ENCODE measurements at places on chromosomes 6 and 20.
A peak's percentile ranks its signal among the peaks of the same experiment; 100 is the strongest.

GRCh38 chr6:63267046-63267445 lies 52.7 kb downstream of the LGSN start:
- DNase-seq: no peak

DNA sequence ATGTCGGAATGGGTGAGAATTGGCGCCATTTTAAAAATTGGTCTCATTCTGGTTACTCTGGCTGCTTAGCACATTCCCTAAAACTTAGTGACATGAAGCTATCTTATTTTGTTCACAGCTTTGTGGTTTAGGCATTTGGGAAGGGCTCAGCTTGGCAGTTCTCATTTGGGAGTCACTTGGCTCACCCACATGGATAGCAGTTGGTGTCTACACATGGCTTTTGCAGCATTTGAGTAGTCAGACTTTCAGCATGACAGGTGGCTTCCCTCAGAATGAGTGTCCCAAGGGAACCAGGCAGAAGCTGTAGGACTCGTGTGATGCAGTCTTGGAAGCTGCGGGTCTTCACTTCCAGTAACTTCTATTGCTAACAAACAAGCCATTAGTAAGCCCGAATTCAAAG lies 64.6 kb downstream of the UST start:
- DNase-seq: no peak

DNA sequence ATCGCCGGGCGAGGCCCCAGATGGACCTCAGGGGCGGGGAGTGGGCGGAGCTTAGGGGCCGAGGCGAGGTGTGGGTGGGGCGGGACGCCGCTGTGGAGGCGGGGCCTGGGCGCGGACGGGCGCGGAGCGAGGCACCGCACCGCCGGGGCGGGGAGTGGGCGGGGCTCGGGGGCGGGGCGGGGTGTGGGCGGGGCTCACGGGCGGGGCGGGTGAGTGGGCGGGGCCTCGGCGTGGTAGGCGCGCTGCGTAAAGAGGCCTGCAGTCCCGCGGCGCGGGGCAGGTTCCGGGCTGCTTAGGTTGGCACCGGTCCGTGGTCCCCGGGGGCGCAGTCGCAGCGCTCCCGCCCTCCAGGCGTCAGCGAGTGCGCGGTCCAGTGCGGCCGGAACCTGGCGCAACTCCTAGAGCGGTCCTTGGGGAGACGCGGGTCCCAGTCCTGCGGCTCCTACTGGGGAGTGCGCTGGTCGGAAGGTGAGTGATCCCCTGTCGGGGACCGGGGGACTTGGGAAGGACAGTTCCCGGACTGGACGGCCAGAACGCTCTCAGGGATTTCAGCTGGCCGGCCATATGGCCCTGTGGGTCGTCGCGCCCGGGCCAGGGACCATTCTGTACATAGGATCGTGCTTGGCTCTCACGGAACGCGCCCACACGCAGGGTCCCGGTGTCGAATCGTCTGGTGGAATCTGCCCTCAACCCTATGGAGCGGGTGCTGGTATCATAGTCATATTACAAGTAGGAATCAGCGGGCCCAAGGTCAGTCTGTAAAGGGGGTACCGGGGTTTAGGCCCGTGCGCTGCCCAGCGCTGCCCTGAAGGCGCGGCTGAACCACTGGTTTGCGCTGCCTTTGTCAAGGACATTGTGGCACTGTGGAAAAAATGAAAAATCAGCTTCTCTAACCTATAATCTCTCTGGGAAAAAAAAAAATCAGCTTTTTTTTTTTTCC lies at the start of gene NQO2:
TSS of gene NQO2 (plus strand) at position 277 of the 940 bp plus-strand sequence. CDS start 6,659 bp downstream, outside the sequence.
- peak; percentile 99 for DNase-seq

GRCh38 chr20:19885939-19886660 lies 128.0 kb downstream of the RIN2 start:
- peak; percentile 54 for DNase-seq

- DNase-seq: peak; percentile 48
Measured at GRCh38 chr6:13924146-13924948, 405 bp upstream of the RNF182 start.

DNA sequence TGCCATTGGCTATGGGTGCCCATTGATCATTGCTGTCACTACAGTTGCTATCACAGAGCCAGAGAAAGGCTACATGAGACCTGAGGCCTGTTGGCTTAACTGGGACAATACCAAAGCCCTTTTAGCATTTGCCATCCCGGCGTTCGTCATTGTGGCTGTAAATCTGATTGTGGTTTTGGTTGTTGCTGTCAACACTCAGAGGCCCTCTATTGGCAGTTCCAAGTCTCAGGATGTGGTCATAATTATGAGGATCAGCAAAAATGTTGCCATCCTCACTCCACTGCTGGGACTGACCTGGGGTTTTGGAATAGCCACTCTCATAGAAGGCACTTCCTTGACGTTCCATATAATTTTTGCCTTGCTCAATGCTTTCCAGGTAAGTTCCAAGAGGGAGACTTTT lies 16.4 kb downstream of the ADGRF4 start:
- no peak for DNase-seq

DNA sequence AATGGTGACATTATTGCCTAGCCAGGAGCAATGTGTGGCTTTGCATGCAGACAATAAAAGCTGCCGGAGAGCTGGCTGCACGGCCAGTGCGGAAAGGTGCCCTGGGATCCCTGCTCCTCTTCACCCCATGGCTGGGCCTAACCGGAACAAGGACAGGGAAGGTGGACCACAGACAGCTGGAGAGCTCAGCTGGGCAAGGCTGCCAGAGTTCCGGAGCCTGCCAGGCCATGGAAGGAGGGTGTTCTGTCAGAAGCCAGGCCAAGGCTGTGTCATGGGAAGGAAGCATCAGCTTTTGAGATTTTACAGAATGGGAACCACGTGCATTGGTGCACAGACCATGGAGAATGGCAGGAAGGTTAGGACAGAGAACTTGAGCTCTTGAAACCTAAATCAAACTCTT lies 25.0 kb downstream of the MAP1LC3A start:
- no peak for DNase-seq

DNA sequence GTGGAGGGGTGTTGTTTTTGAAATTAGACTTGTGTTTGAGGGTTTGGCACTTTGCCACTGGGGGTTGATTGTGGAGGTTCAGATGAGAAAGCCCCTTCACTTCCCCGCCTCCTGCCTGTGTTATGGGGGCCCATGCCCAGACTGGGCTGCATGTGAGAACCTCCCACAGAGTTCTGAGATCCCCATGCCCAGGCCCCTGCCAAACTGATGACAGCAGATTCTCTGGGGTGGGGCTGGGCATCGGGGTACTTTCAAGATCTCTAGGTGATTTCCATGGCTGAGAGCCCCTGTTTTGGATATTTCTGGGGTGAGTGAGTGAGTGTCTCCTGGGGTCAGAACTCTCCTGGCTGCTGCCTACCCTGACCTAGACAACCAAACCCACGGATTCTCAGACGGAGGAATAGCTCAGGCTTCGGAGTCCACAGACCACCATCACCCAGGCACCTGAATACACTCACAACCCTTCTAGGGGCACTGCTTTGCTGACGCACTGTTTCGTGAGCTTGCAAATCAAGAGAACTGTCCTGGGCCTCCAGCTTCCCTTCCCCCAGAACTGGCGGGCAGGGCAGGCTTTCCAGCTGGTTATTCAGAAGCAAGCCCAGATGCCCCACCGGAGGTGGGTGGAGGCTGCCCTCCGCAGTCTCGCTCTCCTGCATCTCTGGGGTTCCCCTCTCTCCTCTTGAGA lies 6.3 kb downstream of the BCAS1 start:
- DNase-seq: no peak

GRCh38 chr20:47241345-47241781 lies 115.1 kb downstream of the ZMYND8 start:
- DNase-seq: peak; percentile 49

DNA sequence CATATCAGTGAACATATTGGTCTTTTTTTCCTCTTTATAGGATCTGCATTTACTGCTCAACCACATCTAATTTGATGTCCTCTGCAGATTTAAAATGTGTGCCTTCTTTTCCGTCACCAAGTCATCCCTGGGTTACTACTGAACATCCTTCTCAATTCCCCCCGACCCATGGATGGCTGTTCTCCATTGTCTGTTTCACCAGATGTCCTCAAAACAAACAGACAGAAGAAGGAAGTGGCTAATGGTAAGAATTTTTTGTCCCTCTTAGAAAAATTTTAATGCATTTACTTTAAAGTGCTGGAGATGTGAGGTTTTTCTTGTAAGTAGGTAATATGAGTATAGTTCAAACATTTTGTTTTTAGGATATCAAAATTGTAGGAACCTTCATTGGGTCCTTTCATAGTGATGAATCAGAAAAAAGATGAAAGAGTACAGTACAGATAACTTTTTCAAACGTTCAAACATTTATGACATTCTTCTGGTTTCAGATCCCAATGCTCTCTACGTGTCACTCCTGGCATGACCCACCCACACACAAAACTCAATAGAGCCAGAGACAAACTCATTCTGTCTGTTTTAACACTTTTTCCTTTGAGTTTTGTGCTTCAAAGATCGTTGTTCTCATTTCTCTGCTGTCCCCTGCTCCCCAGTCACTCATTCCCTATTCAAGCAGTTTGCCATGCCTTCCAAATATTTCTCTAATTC lies 276.4 kb downstream of the PRL start:
- DNase-seq: no peak

DNA sequence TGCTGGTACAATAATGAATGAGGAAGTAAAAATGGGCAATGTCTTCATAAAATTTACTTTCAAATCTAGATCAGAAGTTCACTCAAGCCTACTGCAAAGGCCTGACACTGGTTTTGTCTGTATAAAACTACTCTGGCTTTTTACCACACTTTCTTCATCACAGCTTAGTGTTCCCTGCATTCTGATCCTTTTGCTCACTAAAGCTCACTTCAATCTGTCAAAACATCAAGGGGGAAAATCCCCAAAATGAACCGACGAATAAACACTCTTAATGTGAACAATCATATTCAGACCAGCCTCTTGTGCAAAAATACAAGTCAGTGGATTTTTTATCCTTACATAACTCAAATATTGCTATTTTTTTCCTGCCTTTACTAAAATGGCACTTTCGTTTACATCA lies 98.5 kb downstream of the PRDM1 start:
- DNase-seq: no peak

Data from GM03348 (cell line).